GM23248 (cell line): ENCODE measurements at places on chromosomes 4 and X. TPM values are rescaled to one million over a fixed set of nuclear protein-coding genes. Genes with fewer than 3 reads are reported as not detected.

LRCH2 gene
- 2.3 and 2.4 TPM in 2 replicates for total RNA-seq

MTNR1A gene
- not detected in 2 replicates for total RNA-seq

ASB11 gene
- total RNA-seq, result not detected in 2 replicates

SCRG1 gene
- total RNA-seq, result under 0.01 TPM in 1 of 2 replicates, not detected in the other

PAGE2 gene
- not detected in 2 replicates for total RNA-seq

DNA sequence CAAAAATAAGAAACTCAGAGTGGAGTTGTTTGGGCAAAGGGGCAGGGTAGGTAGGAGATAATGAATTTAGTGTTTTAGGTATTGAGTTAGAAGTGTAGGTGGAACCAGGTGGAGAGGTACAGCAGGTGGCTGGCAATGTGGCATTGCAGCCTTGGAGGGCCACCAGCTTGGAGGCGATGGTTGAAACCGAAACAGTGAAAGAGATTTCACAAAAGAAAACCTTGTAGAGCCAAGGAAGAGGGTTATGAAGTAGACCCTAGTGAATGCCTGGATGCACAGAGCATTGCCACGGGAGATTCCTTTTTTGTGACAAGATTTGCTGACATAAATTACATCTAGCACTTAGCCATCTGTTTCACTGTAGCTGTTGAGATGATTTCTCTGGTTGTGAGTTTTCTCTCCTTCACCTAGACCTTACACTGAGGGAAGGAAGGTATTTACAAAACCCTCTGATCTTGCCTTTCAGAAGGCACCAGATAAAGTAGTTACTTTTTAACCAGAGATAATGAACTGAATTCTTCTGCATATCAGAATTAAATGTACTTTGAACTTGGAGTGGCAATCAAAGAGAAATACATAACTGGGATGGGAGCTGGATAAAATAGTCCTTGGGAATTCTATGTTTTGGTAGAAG is 104.1 kb upstream of the CASK start:
- DNase-seq, result no peak

- no peak for DNase-seq
Measured at GRCh38 chr4:16140231-16140878, 56.5 kb upstream of the PROM1 start.

DNA sequence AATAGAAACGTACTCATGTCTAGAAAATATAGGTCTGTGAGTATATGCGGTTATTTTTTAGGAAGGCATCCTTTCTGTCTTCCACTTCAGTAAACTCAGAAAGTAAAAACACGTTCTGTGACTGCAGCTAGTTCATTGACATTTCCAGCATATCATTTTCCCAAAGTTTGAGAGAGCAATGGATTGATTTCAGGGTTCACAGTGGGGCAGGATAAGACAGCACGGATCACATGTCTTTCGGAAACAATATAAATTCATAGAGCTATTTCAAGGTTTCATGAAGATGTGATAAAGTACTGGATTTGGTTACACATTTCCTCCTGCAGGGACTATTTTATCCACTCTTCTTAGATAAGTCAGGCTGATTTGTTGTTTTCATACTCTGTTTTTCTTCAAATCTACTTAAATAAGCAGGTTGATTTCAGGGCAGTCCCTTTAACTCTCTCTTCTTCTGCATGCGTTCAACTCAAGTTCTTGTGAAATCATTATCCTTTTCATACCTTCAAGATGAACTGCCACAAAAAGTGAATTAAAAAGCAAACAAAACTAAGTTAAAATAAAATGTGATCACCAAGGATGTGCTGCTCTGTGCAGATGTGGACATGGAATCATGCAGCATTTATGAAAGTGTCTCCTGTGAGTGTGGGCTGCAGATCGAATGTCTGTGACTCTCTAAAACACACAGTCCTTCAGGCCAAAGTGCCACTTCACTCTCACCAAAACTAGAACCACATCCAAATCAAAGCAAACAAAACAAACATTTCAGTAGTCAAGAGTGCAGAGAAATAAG is 187.7 kb downstream of the UNC5C start:
- DNase-seq, result no peak

- DNase-seq, result no peak
Measured at GRCh38 chr4:136784326-136784725, 748.0 kb downstream of the PCDH18 start.

GRCh38 chr4:105976915-105977314 is 81.6 kb downstream of the NPNT start:
- DNase-seq, result no peak

GRCh38 chr4:40600850-40601249 is 28.8 kb downstream of the RBM47 start:
- DNase-seq, result no peak

DNA sequence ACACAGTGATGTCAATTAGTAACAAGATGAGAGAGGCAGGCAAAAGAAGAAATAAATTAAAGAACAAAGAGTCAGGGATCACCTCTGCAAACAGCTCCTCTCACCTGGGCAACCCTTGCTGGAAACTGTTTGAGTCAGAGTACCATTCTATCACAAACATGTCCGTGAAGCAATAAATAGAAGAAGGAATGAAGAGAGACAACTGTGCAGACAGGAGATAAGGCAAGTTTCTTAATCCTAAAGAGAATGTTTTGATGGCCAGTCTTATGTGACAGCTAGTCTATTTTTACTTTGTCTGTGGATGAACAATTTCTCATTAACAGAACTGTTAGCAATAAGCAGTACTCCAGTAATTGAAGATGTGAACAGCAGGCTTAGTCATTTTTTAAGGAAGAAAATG is 422.4 kb downstream of the DMD start:
- DNase-seq, result no peak

- no peak for DNase-seq
Measured at GRCh38 chr4:19992471-19993093, 259.1 kb upstream of the SLIT2 start.

DNA sequence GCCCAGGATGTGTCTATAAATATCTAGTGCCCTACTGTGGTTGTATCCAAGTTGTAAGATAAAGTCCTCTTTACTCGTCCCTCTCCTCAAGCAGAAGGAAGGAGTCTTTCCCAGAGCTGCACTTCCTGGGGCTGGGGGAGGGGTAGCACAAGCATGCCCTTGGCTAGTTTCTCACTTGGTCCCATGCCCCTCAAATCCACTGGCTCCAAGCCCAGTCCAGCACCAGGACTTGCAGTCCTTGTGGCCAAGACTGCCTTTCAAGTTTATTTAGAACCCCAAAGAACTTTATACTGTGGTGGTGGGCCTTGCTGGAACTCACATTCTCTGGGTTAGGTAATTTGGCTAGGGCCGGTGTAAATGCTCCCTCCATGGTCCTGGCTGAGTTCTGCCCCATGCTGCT is 43.2 kb upstream of the SLC10A4 start:
- DNase-seq, result no peak

DNA sequence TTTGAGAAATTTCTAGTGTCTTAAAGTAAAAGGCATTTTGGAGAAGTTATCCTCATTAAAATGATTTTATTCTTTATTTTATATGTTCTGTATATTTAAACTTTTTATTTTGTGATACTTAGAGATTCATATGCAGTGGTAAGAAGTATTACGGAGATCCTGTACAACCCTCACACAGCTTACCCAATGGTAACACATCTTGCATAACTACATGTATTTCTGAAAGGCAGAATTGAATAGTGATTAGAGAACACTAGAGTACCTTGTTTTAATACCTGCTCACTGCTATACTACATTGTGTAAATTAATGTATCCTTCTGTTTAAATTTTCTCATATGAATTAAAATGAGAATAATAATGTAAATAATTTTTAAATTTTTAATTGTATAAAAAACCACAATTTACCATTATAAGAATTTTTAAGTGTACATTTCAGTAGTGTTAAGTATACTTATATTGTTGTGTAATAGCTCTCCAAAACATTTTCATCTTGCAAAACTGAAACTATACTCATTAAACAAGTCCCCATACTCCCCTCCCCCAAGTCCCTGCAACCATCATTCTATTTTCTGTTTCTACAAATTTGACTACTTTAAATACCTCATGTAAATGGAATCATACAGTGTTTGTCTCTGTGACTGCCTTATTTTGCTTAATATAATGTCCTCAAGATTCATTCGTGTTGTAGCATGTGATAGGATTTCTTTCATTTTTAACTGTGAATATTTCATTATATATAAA is 45.4 kb downstream of the INTS12 start:
- no peak for DNase-seq
